NCI-H187 (cell line): ENCODE measurements at places on chromosomes 3 and 15.

DNA sequence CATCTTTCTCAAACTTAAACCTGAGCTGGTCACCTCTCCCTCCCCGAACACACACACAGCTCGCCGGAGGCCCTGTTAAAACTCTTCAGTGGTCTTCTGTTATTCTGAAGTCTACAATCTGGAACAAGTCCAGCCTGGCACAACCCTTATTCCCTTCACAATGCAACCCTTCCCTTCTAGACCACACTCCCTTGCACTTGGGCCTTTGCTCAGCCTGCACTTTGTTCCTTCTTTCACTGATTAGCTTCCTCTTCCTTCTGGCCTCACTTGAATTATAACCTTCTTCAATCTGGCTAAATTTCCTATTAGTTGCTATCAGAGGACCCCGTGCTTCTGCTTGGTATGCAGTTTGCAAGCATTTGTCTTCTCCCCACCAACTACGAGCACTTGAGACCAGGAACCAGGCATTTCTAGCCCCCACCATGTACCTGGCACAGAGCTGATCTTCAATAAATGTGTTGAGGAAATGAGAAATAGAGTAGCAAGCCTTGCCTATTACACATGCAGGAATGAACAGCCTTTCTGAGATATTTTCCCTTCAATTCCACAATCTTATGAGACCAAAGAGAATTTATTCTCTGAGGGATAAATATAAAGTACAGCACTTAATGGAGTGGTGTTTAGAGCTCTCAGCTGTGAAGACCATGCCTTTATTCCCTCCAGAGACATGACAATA, 663.1 kb upstream of the ADAMTS9 start:
- DNase-seq: no peak

DNA sequence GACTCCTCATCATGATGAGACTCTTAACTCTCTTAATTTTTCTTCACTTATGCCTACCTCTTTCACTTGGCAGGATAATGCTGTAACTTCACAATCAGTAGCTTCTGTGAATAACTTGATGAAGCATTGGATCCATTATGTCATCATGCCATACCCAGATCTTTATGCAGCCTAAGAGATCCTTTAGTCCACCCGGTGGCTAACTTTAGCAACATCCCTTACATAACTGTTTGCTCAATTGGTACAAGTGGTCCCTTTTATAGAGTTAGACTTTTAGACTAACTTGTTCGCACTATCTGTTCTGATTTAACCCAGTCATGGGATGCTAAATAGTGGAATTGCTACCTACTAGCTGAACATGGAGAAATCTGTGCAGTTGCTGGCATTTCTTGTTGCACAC, 184.5 kb downstream of the USP13 start:
- DNase-seq: no peak

DNA sequence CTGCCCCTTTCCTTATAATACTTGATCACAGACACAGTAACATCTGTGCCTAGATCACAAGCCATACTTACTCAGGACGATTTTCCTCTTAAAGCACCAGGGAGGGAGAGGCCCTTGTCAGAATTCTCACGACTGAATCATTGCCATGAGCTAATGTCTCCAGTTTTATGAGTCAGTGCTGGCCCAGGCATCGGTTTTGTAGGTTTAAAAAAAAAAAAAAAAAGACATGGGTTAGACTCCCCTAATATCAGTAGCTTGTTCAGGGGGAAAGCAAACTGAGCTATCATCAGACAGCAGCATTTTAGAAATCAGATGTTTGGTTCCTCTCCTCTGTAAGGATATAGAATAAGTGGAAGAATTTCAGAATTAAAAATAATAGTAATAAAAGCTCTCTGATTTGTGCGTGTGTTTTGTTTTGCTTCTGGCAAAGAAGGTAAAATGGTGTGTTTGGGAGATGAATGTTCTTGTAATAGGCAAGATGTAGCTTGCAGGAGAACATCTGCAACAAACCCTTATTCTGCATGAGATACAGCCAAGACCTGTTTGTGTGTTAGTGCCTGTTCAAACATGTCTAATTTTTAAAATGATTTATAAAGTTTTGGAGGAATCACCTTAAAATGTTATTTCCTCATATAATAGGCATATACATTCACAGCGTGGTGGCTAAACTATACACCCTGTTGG, 193.6 kb downstream of the TP63 start:
- no peak for DNase-seq

GRCh38 chr15:68783226-68784058, 37.3 kb downstream of the ANP32A start:
- DNase-seq: no peak
